ENCODE measurements at places on chromosomes 6 and 20. TPM values are rescaled to one million over a fixed set of nuclear protein-coding genes. Genes with fewer than 3 reads are reported as not detected.
A peak's percentile ranks its signal among the peaks of the same experiment; 100 is the strongest.

DNA sequence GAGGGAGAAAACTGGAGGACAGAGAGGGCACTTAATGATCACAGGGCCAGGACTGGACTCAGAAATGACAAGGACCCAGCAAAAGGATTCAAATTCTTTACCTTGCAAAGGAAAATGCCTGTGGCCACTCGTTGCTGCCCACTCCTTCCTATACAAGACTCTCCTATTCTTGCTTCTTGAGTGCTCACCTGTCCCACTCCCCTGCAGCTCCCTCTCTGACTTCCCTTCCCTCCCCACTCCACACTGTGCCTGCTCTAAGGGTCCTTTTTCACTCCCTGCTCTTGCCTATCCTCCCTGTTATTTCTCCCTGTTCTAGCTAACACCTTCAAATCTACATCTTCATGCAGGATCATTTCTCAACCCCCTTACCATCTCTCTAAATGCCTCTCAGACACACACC is 56.1 kb downstream of the UNC5CL start:
- no peak for DNase-seq

DNA sequence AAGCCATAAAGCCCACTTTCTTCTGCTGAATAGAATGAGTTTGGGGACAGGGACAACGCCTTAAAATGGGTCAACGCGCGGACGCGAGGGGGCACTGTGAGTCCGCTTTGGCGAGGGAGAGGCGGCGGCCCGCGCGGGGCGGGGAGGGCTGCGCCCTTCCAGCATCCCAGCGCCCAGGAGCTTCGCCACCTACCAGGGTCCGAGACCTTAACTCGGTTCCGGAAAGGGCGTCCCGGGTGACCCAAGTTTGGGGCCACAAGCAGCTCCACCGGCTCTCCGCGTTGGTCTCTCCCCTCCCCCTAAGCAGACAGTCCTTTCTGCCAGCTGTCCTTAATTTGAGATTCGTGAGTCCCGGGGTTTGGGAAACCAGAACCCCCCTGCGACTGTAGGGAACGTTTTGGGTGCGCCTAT is 1.8 kb upstream of the SAMD5 start:
- DNase-seq: peak; percentile 62

GRCh38 chr6:87340230-87340629 is 4.4 kb upstream of the C6orf163 start:
- no peak for DNase-seq

- DNase-seq: no peak
These were observed 107.4 kb downstream of the SCML4 start for GRCh38 chr6:107716688-107717089.

DNA sequence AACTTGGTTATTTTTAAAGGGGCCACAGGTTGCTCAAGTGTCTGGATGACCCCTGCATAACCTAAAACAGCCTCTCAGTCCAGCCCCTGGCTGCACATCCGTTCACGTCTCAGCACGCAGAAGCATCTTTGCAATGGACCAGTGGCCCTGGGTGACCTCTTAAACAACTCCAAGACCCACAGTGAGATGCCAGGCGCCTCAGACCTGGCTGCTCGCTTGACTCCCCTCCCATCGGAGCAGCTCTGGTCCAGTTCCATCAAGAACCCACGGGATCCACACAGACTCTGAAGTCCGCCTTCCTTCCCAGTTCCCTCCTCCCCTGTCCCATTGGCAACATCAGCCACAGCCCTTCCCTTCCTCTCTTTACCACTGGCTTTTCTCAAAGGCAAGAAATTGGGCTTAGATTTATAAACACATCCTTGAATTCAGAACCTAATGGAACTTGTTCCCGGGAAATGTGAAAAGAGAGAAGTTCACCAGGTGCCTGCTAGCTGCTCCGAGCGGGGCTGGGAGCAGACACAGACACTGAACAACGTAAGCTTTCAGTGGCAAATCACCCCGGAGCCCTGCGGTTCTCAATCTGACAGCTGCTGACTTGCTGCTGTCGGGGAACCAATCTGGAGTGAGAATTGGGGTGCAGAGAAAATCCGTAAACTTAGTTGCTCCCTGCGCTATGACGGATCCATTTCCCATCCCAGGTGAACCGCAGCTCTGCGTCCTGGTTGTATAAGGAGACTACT is 39.6 kb upstream of the MPC1 start:
- no peak for DNase-seq

GRCh38 chr6:101626269-101626668 is 232.8 kb downstream of the GRIK2 start:
- no peak for DNase-seq

The C2 gene
- 4.9 TPM for total RNA-seq

The BEND6 gene
- total RNA-seq: not detected

The RSPO3 gene
- total RNA-seq: 0.39 TPM

The PACSIN1 gene
- not detected for total RNA-seq

The HLA-DRB5 gene
- 1.3 TPM for total RNA-seq
